Head of caudate nucleus (tissue), 42 donors: ENCODE measurements at places on chromosomes 1 and 21.

- no peak for DNase-seq
Measured at GRCh38 chr1:46508757-46509156, 19.1 kb downstream of the DMBX1 start.

DNA sequence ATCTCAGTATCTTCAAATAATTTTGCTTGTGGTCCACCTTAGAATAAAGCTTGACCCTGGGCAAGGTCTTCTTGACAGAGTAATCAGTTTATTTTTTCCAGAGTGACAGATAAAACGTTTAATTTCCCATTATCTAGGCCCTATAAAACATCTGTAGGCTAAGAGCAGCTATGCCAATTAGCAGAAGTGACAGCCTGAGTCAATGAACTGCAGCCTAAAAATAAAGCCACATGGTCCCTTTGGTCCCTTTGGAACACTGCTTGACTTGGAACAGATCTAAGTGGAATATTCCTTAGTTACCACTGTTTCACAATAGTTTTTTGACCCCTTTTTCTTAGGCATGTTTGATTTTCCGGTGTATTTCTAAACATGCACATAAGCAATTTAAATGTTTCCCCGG, 6.3 kb upstream of the RGS13 start:
- DNase-seq, result no peak

DNA sequence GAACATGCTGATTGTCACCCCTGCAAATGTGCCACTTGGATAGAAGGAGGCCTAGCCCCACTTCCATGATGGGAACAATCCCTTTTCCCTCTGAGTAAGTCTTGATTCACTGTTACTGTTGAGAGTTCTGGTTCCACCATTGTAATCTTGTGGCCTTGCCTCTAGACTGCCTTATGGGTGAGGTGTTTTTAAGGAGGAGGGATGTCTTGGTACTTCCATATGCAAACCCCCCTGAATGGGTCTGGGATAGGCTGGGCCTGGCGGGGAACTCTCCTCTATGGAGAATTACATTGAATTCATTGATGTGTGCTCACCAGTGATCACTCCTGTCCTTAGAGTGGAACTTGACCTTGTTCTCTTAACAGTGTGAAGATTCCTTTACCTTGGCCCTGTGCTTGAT, 5.8 kb downstream of the GALNT2 start:
- no peak for DNase-seq

- no peak for DNase-seq
Measured at GRCh38 chr1:113657126-113657525, 102.2 kb downstream of the PHTF1 start.

GRCh38 chr1:196063952-196064351, 544.3 kb downstream of the KCNT2 start:
- DNase-seq, result no peak

DNA sequence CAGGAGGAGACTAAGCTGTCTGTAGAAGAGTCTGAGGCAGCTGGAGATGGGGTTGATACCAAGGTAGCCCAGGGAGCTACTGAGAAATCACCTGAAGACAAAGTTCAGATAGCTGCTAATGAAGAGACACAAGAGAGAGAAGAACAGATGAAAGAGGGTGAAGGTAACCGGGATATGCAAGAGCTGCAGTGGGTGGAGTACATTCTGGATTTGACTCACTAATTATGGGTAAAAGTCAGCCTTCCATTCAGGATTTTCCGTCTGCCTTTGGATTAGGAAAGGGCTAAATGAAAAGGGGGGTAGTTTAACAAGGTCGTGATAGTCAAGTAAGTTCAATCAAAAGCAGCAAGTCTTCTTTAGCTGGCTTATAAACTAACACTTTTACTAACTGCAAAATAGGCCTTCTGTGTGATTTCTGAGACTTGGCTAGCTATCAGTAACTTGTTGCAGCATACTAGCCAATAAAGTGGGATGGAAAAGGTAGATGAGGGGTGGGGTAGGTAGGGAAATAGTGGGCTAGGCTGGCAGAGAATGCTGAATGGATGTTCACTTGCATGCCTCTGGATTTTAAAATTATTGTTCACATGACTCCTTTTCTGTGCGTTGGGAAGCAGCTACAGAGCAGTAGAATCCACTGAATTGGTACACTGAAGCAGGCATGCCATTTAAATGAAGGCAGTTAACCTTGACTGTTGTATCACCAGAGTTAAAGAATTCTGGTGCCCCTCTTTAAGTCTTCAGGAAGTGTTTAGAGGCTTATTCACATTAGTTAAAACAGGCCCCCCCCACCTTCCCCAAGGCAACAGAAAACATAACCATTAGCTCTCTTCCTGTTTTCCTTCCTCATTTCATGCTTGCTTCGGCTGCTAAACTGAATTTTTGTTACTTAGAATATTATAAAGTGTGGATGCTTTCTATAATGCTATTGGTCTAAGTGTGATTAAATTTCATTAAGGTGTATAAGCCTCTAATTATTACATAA, 15.4 kb downstream of the CCDC17 start:
- no peak for DNase-seq

GRCh38 chr1:32533792-32534327, 5.4 kb upstream of the ZBTB8A start:
- no peak for DNase-seq

GRCh38 chr1:229699613-229700267, 73.7 kb downstream of the URB2 start:
- DNase-seq, result no peak

GRCh38 chr1:76951153-76951552, 83.9 kb downstream of the ST6GALNAC5 start:
- no peak for DNase-seq

- DNase-seq, result no peak
Measured at GRCh38 chr1:114109981-114110380, 43.7 kb downstream of the SYT6 start.

GRCh38 chr1:116498789-116499628, 71.8 kb downstream of the CD58 start:
- peak; percentile 64 for DNase-seq

GRCh38 chr1:64757213-64757612, 12.3 kb downstream of the RAVER2 start:
- DNase-seq, result no peak

GRCh38 chr1:178399177-178399728, 97.5 kb downstream of the CLEC20A start:
- DNase-seq, result no peak

DNA sequence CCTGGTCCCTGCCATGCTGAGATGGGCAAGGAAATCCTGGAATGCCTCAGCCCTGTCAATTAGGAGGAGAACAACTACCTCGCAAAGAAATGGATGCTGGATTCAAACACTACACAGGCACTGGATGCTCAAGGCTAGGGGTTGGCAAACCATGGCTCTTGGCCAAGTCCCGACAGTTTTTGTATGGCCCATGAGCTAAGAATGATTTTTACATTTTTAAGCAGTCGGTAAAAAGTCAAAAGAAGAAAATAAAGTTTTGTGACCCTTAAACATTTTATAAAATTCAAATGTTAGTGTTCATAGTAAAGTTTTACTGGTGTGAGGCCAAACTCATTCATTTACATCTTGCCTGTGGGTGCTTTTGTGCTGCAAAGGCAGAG, 6.5 kb downstream of the CDK18 start:
- no peak for DNase-seq

- DNase-seq, result no peak
Measured at GRCh38 chr1:84847253-84848250, 45.5 kb downstream of the LPAR3 start.

- DNase-seq, result no peak
Measured at GRCh38 chr1:154178911-154179811, 12.7 kb downstream of the TPM3 start.

GRCh38 chr1:238653693-238654321, 732.6 kb upstream of the CHRM3 start:
- no peak for DNase-seq
